ENCODE measurements at places on chromosomes 2 and 18.

DNA sequence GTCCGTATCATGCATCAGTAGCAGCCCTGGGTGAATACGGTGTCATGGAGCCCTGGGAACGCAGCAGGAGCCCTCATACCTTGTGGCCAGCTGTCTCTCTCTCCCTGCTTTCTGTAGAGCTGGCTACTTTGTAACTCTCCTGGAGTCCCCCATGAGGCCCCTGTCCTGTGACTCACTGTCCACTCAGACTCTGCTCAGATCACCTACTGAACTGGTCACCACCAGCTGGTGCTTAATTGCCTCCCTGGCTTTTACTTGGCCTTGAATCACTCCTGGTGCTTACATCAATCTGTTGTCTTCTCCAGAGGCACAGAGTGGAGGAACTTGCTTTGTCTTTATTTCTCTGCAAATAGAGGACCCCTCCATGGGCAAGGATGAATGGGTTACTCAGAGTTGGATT is 172.7 kb downstream of the HRH4 start:
- peak; percentile 58 for DNase-seq

- no peak for DNase-seq
These were observed 7.2 kb upstream of the ABCB11 start for GRCh38 chr2:169038338-169038757.

- DNase-seq: no peak
These were observed at the start of gene ERBB4 for GRCh38 chr2:212538305-212539071. Gene ERBB4 (minus strand): TSS chr2:212538802. CDS start chr2:212538530, 272 bp downstream.

DNA sequence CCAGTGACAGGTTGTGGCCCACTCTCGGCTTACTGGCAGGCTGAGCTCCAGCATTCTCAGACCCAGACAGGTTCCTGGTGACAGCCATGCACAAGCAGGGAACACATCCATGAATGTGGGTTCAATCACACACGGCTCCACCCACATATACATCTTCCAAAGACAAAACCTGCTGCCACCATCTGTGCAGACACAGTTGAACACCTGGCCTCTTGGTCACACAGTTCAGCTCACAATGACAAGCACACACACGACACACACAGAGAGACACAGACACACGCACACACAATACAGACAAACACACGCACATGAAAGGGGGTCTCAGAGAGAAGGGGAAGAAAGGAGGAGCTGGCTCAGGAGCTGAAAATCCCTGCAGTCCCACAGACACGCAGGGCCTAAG is 32.1 kb upstream of the PTMA start:
- no peak for DNase-seq

GRCh38 chr18:32621034-32621433 is 150.4 kb upstream of the GAREM1 start:
- DNase-seq: no peak
